ENCODE measurements at places on chromosomes 4 and X.

DNA sequence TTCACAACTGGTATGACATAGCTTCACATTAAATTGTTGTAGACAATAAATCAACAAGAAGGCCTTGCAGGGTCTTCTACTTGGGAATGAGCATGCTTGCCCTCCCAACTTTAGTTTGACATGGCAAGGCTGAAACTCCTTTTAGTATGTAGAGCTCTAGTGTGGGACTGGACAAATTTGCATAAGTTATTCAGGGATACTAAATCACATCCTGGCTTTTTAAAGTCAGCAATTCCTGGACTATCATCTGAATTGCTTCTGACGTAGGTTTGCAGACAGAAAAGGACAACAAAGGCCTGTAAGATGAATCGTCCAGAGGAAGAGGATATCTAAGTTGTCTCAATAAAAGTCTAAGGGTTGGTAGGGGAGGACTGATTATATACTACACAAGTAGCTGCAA lies 123.0 kb upstream of the MAGEB16 start:
- DNase-seq, result no peak

DNA sequence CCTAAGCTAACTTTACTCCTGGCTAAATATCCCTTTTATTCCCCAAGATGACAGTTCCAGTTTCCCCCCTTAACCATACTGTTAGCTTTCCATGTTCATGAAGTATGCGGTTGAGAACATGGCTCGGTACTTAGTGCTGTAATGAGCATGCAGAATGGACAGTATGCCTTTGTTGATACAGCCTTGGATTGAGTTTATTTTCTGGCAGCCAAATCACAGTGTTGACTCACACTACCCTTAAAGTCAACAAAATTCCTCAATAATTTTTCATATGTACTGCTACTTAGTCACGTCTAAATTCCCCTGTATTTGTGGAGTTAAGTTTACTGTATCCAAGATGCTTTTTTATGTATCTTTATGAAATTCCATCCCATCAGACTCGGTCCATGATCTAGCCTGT lies 1.4 kb upstream of the VEGFC start:
- DNase-seq, result peak; percentile 79

DNA sequence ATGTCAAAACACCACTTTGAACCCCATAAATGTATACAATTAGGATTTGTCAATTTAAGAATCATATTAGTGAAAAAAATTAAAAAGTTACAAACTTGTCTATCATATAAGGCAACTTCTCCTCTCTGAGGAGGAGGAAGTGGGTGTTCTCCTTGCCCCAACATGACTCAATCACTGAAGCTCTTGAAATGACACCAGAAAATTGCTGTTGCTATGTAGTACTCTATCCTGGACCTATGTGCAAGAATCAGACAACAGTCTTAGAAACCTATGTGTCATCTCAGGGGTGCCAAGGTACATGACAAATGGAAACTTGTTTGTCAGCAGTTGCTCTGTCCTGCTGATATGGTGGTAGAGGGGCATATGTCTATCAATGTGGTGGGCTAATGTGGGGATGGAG lies 47.7 kb downstream of the HMGB3 start:
- DNase-seq, result no peak

DNA sequence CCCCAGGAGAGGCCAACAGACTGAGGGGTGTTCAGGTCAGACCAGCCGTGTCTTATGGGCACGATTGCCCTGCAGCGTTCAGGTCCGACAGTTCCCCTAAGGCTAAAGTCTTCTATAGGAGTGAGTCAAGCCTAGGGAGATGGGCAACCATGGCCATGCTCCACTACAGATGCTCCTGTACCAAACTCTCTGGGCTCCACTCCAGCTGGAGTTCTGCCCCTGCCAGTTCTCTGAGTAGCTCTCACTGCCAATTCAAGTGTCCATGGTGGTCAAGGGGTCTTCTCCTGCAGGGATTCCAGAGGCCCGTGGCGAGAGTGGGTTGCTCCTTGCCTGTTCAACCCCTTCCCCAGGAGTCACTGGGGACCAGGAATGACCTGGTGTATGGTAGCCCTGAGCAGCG lies 38.2 kb downstream of the BEX3 start:
- no peak for DNase-seq

DNA sequence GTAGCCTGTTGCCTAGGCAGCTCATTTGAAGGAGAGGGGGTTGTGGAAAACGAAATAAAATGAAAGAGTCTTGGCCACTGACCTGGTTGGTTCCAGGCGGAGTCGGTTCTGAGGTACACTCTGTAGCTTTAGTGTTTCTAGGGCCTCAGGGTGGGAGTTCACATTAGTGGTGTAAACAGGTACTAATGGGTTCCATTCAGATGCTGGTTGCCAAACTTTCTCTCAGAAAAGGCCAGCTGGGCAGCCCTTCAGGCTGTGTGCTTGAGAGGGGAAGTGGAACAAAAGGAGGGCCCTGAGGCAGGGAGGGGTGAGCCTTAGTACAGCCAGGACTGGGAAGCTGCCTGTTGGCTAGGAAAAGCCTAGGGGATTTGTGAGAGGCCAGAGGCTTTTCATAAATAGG lies 24.8 kb downstream of the NHSL2 start:
- no peak for DNase-seq

DNA sequence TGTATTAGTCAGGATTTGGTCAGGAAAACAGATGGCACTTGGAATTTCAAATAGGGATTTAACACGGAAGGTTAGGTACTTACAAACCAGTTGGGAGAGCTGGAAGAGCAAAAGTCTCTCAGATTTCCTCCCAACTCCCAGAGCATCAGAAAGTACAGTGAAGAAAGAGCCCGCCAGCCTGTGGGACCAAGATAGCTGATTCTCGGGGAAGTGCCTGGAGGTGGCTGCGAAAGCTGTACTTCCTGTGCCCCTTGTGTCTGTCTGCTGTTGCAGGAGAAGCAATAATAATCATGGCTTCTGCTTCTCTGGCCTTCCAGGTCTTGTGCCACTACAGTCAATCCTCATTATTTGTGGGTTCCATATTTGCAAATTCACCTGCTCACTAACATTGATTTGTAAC lies 221.0 kb upstream of the BCOR start:
- DNase-seq, result no peak

All from AG08395 (cell line).